Central memory CD4-positive, alpha-beta T cell (primary cell): ENCODE measurements at places on chromosomes 16 and 17.

GRCh38 chr17:64115822-64116534, 14.0 kb downstream of the ERN1 start:
- DNase-seq = no peak

- no peak for DNase-seq
Observed at GRCh38 chr16:2040787-2041522, 6.7 kb downstream of the NTHL1 start.

DNA sequence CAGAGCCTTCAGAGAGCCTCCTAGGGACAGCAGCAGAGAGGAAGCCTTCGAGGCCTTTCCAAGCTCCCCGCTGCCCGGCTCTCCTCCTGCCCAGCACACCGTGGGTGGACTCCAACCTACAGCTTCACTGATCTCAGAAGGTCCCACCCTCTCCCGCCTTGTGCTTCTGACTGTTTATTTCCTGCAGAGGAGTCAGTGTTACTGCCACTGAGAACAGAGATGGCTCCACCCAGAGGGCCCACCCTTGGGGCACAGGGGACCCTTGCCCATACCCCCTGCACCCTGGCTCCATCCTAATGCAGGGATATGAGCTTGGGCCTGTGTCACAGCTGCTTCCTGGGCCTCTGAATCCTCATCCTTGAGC, 52.8 kb upstream of the TOB1 start:
- DNase-seq = no peak

- no peak for DNase-seq
Observed at GRCh38 chr17:34709158-34709754, 129.9 kb downstream of the TMEM132E start.

- peak; percentile 6 for DNase-seq
Observed at GRCh38 chr17:73566905-73567782, 77.1 kb downstream of the SDK2 start.

DNA sequence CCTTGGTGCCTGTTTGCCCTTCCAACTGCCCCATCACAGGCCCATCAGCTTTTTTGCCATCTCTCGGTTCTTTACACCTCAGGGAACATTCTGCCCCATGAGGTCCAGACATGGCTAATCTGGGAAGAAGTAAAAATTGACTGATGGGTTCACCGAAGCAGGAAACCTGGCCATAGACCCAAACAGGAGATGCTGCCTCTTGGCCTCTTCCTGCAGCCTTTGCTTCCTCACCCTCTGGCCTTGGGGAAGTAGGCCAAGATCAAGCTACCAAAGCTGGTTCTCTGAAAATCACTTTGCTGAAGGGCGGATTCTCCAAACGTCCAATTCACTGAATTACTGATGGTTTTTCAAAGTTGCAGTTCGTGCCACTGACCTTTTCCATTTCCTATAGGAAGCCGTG, 56.1 kb downstream of the ARSG start:
- no peak for DNase-seq

GRCh38 chr17:34249478-34249877, 5.6 kb upstream of the CCL2 start:
- no peak for DNase-seq

DNA sequence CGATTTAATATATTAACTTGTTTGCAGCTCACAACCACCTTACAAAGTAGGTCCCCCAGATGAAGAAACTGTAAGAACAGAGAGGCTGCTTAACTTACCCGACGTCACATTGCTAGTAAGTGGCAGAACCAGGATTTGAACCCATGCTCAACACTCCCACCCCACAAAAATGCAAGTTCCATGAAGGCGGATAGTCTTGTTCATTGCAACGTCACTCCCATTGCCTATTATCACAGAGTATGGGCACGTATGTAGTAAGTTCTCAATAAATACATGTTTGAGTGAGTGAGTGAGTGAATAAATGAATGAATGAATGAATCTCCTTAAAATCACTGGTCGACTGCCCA, 1.1 kb downstream of the USP31 start:
- DNase-seq = no peak

DNA sequence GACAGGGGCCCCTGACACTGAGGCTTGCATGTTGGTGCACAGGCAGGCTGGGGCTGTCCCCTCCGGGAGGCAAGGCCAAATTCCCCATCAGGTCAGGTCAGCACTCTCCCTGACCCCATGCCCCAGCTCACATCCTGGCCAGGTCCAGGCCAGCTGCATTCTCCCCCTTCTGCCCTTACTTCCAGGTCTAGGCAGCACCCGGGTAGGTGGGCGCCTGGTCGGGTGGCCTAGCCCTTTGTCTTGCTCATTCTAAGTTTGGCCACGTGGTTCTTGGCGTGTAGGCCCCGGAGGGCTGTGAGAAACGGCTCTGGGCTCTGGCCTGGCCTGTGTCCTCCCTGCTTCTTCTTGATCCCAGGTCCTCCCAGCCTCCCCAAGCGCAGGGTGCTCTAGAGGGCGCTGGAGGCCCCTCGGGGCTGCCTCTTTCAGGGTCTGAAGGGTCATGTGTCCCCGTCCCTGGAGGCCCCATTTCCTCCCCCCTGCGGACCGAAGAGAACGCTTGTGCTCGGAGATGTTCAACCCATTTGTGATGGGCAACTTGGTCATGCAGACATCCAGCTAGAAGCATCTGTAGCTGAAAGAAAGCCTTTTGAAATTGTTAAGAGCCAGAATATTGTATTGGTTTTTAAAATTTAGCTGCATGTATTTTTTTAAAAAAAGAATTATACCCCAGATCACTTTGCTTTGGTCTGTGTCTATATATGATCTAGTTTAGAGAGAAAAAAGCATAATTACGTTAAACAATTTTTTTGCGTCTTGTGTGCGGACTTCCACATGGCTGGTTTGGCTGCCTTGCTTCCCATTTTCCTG, 6.7 kb downstream of the BAHCC1 start:
- no peak for DNase-seq

GRCh38 chr16:60608971-60609370, 1427.3 kb downstream of the CDH8 start:
- DNase-seq = no peak

DNA sequence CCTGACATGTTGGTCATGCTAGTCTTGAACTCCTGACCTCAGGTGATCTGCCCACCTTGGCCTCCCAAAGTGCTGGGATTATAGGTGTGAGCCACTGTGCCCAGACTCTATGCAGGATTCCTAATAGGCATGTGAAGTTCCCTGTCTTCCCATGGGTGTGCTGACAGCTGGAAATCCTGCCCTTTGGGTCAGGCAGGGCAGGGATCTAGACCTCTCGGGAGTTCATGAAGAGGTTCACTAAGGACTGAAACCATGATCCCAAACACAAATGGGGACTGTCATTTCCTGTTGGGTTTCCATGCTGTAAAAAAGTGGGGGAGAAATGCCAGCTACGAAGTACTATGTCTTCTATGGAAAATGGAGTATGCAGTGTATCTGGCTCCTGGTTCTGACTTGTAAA, 52.1 kb downstream of the HIC1 start:
- no peak for DNase-seq

- peak; percentile 91 for DNase-seq
Observed at GRCh38 chr16:31869511-31870201, 4.0 kb upstream of the ZNF267 start.

DNA sequence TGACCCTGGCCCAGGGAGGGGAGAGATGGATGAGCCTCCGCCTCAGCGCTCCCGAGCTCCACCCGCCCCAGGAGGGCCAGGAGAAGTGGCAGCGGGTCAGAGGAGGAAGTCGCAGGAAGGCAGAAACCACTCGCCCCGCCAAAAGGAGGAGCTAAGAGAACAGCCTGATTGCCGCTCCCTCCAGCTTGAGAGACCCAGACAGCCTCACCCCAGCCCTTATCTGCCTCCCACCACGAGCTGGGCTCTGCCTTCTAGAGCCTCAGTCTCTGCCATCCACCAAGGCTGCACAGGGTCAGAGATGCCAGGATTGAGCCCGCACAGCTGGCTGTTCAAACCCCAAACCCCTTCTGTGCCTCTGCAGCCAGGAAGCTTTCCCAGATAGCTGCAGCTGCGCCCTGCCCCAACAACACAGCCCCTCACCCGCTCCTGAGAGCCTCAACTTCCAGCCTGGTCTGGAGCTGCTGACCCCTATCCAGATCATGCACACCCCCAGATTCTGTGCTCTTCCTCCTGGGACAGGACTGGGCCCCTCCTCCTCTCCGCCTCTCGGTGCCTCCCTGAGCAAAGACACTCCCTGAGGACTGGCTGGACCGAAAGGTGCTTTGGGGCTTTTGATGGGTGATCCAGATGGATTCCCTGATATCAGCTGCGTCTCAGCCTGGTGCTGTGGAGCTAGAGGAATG, 1.0 kb upstream of the ATP2A3 start:
- peak; percentile 70 for DNase-seq

DNA sequence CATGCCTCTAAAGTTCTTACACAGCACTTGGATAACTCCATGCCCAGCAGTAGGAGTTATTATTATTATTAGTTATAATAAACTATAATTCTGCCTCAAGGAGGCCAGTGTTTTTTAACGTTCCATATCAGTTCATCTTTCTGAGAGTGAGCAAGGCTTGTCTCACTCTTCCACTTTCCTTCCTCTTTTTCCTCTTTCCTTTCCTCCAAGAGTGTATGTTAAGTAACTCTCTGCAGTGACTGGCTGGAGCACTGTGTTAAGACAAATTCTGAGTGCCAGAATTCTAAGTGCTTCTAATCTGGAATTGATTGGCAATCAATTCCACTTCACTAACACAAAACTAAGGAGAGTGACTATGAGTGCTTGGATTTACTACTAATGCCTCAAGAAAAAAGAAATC, 16.4 kb downstream of the CLEC19A start:
- no peak for DNase-seq

DNA sequence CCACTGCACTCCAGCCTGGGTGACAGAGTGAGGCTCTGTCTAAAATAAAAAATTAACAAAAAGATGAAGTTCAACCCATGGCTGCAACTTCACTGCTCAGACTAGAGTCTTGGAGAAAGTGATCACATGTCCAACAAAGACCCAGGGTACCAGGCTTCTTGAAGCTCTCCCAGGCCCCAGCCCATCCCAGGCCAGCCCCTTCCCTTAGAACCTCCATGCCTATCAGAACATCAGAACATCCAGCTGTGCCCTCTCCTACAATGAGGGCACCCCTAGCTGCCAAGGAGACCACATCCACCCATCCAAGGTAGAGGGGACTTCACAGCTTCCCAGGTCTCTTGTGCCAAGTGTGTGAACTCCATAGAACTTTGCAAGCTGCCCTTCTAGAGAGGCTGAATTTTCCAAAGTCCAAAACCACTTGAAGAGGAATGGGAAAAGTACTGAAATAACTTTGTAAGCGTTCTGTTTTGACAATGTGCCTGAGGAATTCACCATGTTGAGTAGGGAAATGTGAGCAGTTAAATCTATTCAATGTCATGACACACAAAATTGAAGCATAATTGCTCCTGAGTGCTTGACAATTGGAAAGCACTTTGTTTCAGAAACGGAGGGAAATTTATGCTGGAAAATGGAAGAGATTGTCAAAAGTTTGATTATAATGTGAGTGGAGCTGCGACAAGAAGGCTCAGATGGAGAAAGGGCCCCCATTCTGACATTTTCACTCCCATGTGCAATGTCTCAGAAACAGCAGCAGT, 230.4 kb downstream of the ZNF423 start:
- no peak for DNase-seq

DNA sequence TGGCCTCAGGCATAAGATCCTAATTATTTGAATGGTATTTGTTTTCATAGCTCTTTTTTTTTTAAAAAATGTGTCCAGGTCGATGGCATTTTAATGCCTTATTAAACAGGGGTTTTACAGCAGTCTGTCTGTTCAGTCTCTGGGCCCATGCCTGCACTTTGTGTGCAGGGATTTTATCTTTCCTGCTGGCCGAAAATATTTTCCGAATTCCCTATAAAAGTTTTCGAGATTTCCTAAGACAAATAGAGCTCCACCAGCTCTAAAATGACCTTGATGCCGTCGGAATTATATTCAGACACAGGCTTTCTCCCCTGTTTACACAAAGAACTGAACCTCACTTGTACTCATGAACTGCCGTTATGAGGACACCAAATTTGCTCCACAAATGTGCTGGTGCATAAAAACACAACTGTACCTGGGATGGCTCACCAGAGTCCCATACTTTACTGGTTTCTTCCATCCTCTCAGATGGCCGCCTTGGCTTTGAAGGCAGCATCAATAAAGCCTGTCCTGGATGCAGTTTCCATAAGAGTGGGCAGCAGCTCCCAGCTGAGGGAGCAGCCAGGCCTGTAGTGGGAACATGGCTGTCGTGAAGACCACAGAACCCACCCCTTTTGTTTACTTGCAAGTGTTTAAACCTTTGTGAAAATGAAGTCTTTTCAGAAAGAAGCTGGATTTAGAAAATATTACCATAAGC, 44.9 kb downstream of the TBX4 start:
- DNase-seq = no peak

DNA sequence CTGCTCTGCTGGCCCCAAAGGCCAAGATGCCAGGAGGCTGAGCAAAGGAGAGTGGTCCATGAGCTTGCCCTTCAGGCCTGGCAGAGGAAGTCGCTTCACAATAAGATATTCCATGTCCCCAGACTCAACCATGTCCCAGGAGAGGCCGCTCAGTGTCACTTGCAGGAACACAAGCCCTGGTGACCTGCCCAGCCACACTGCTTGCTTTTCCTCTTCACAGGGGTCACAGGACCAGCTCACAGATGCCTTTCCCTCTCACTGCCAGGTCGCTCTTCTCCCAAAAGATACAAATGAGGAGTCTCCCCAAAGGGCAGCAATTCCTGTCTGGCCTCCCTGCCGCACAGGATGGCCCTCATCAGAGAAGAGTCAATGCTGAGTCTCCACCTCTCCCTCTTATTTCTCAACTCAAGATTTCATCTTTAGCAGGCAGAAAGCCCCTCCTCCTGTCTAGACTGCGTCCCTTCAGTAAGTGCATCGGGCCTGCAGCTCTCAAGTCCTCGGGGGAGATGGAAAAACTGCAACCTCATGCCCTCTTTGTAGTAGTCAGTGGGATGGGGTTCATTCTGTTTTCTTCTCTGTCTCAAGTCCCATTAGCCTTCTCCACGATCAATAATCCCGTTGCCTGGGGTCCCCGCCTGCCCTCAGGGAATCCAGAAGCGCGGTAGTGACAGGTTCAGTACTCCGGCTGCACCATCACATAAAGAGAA, 5.0 kb downstream of the JUP start:
- DNase-seq = no peak

- DNase-seq = no peak
Observed at GRCh38 chr16:83113811-83114210, 487.0 kb downstream of the CDH13 start.
